ENCODE measurements at places on chromosomes 12 and 14. TPM values are rescaled to one million over a fixed set of nuclear protein-coding genes. Genes with fewer than 3 reads are reported as not detected.

Gene LMBR1L
- 91.6 TPM for total RNA-seq

Gene COX8C
- not detected for total RNA-seq

Gene CD163
- not detected for total RNA-seq

Gene MYH7
- not detected for total RNA-seq

Gene E2F7
- total RNA-seq, result 6.8 TPM

Gene GLRX5
- total RNA-seq, result 63.4 TPM

Data from epithelial cell of umbilical artery (primary cell).